Activated naive CD8-positive, alpha-beta T cell treated with anti-CD3 and anti-CD28 coated beads, Interleukin-2, amount 10 ng/mL, durations not matched to agents 7 days and 5 days (primary cell): ENCODE measurements at places on chromosomes 7 and 10. TPM values are rescaled to one million over a fixed set of nuclear protein-coding genes. Genes with fewer than 3 reads are reported as not detected.
A peak's percentile ranks its signal among the peaks of the same experiment; 100 is the strongest.

GRCh38 chr7:153399554-153399940 is 640.0 kb downstream of the ACTR3B start:
- no peaks in the 10 kb centered on the region for H3K4me1 ChIP-seq
- H3K36me3 ChIP-seq, result no peaks in the 10 kb centered on the region
- no peaks in the 10 kb centered on the region for H3K27me3 ChIP-seq
- no peak overlapping the region for H3K4me3 ChIP-seq
- H3K27ac ChIP-seq, result no peak overlapping the region
- no peak for DNase-seq

- peaks cover 6% of the 10 kb centered on the region for H3K4me1 ChIP-seq
- H3K36me3 ChIP-seq, result no peaks in the 10 kb centered on the region
- no peak for DNase-seq
- no peak overlapping the region for H3K4me3 ChIP-seq
- H3K27ac ChIP-seq, result no peak overlapping the region
Observed at GRCh38 chr10:68235111-68235510, 3.2 kb upstream of the ATOH7 start.

Gene LARP4B
- total RNA-seq, result 98.1 TPM

Gene HSPA12A
- 0.06 TPM for total RNA-seq

Gene ZNF735
- not detected for total RNA-seq

Gene SMKR1
- total RNA-seq, result 1.3 TPM

Gene COL28A1
- not detected for total RNA-seq

Gene SLC18A3
- total RNA-seq, result not detected

DNA sequence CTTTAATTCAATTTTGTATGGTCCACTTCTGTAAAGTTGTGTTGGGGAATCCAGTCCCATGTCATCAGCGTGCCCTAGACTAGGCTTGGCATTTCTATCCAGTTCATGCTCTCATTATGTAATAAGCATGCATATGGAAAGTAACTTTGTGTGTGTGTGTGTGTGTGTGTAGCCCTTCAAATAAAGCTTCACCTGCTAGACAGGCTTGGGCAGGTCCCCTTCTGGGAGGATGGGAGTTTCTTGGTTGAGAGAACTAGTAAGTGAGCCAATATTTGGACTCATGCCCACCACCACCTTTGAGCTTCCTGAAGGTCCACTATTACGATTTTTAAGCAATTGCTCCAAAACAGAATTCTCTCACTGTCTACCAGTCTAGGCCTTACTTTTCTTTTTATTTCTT is 6.9 kb downstream of the BZW2 start:
- peaks cover 20% of the 10 kb centered on the region for H3K36me3 ChIP-seq
- peaks cover 45% of the 10 kb centered on the region for H3K4me1 ChIP-seq
- no peak overlapping the region for H3K4me3 ChIP-seq
- no peak overlapping the region for H3K27ac ChIP-seq
- no peaks in the 10 kb centered on the region for H3K27me3 ChIP-seq

GRCh38 chr7:91114232-91114631 is 150.0 kb upstream of the FZD1 start:
- H3K4me1 ChIP-seq, result no peaks in the 10 kb centered on the region
- H3K36me3 ChIP-seq, result no peaks in the 10 kb centered on the region
- H3K27ac ChIP-seq, result no peak overlapping the region

DNA sequence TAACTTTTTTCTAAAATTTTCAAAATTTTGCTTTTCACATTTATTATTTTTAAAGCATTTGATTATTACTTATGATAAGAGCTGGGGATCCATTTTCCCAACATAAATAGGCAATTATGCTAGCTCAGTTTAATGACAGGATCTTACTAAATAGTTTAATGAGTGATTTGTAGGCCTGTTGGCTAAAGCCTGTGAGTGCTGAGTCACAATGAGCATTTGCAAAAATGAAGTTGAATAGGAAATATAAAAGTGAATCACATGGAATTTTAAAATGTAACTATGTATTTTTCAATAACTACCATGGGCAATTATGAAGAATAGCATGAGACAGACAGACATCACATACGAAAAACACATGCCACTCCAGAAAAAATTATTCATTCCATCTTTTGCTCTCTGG is 45.1 kb upstream of the ZPBP start:
- no peak overlapping the region for H3K4me3 ChIP-seq
- H3K36me3 ChIP-seq, result peaks cover 2% of the 10 kb centered on the region
- H3K4me1 ChIP-seq, result peaks cover 4% of the 10 kb centered on the region

DNA sequence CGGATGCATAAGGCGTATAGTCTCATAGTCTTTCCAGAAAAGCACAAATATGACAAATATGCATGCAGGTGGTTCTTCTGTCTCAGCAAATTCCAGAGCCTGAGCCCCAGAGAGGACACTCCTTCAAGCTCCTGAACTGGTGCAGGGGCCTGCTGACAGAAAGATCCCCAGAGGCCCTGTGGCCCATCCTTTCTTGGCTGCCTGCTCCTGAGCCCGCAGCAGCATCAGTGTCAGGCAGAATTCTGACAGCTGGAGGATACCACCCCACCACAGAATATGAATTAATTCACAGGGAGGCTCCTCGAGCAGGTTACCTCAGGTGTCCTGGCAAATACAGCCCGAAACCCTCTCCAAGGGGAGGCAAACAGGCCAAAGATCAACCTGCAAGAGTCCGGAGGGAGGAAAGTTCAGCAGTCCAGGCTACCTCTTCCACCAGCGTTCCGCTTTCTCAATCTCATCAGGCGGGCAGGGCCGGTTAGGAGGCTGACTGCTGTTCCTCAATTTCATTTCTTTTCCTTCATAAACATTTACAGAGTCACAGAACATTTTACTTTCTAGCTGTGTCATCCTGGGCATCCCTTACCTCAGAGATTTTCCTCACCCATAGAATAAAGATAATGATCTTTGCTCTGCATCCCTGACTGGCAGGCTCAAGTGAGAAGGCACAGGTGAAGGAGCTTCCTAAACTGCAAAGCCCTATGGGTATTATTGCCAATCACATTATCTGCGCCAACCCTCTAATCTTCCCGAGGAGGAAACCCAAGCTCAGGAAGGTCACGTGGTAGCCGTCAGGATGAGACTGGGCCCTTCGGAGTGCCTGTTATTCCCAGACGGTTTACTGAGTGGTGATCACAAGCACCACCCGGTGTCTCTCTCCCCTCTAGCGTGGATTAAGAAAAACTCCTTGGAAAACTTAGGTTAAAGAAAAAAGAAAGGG is 1.4 kb downstream of the DNAJB12 start:
- H3K4me1 ChIP-seq, result peaks cover 39% of the 10 kb centered on the region
- H3K27ac ChIP-seq, result peak overlapping the region; percentile 98
- no peaks in the 10 kb centered on the region for H3K27me3 ChIP-seq
- H3K36me3 ChIP-seq, result peaks cover 5% of the 10 kb centered on the region

Gene GPR26
- total RNA-seq, result not detected

Gene CPN1
- total RNA-seq, result not detected

Gene DPYSL4
- total RNA-seq, result 8.5 TPM

Gene GPR85
- not detected for total RNA-seq

DNA sequence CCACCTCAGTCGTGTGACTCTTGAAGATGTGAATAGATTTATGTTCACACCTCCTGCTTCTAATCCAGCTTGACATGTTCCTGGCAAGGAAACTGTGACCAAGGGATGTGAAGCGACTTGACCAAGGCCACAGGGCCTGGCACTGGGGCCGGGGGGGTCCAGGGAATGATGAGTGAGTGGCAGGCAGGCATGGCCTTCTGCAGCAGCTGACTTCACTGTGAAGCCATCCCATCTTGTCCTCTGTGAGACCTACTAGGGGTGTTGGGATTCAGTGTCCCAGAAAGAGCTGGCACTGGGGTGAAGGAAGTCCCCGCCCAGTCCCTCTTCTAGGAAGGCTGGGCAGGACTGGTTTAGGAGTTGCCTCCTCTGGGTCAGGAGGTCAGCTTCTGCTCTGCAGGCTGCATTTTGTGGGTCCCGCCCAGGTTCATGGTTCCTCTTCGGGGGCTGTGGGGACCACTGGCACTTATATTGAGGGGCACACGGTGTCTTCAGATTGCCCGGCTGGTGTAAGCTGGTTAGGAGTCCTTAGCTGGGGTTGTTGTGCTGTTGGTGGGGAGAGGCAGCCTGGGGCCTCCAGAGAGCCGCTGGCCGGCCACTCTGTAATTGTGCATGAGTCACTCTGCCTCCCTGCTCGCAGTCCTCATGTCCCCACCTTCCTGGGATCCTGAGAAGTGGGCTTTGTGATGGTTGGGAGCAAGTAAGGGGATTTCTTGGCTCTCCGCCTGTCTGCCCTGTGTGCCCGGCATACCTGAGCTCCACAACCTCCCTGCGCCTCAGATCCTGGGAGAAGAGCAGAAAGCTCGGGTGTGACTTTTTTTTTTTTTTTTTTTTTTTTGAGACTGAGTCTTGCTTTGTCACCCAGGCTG is 11.0 kb downstream of the ZMIZ1 start:
- no peak overlapping the region for H3K27ac ChIP-seq
- no peak for DNase-seq
- H3K4me3 ChIP-seq, result no peak overlapping the region
- H3K36me3 ChIP-seq, result no peaks in the 10 kb centered on the region
- H3K4me1 ChIP-seq, result peaks cover 23% of the 10 kb centered on the region

Gene LRRC18
- total RNA-seq, result not detected

DNA sequence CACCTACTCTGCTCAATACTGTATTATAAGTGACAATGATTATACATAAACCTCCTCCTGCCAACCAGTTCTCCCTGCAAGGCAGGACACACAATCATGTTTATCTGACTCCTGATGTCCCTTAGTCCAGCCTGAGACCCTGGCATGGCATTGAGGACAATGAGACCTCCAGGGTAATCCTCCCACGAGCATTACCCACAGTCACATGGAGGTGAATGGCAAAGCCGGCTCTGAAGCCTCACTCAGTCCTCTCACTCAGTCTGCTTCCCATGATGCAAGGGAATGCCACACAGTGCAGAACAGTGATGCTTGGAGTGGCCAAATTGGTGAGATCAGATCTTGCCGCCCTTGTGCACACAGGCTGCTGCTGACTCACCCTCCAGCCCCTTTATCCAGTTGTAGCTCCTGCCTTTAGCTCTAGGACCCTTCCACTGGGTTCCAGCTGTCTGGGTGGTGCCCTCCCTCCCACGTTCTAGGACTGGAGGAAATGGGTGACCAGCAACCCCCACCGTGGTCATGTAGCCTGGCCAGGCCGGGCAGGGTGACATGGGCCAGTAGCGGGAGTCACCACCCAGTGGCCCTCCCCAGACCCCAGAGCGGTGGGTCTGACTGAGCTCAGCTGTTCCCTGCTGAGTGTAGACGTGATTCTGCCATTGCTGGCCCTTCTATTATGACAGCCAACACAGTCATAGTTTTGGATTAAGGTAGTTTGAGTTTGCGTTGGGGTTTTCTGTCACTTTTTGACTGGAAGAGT is 5.5 kb upstream of the ADCY1 start:
- no peak overlapping the region for H3K4me3 ChIP-seq
- H3K36me3 ChIP-seq, result no peaks in the 10 kb centered on the region
- H3K27me3 ChIP-seq, result peaks cover 23% of the 10 kb centered on the region
- H3K27ac ChIP-seq, result no peak overlapping the region

Gene HOXA5
- not detected for total RNA-seq

DNA sequence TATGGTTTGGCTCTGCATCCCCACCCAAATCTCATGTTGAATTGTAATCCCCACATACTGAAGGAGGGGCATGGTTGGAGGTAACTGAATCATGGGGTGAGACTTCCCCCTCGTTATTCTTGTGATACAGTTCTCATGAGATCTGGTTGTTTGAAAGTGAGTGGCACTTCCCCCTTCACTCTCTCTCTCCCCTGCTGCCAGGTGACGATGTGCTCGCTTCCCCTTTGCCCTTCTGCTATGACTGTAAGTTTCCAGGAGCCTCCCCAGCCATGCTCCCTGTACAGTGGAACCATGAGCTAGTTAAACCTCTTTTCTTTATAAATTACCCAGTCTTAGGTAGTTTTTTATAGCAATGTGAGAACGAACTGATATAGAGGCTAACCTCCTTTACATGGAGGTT is 16.6 kb downstream of the PLPP4 start:
- H3K27me3 ChIP-seq, result peaks cover 2% of the 10 kb centered on the region
- DNase-seq, result no peak
- no peaks in the 10 kb centered on the region for H3K36me3 ChIP-seq
- H3K4me1 ChIP-seq, result no peaks in the 10 kb centered on the region
- H3K27ac ChIP-seq, result no peak overlapping the region

Gene SPDYE9
- not detected for total RNA-seq

DNA sequence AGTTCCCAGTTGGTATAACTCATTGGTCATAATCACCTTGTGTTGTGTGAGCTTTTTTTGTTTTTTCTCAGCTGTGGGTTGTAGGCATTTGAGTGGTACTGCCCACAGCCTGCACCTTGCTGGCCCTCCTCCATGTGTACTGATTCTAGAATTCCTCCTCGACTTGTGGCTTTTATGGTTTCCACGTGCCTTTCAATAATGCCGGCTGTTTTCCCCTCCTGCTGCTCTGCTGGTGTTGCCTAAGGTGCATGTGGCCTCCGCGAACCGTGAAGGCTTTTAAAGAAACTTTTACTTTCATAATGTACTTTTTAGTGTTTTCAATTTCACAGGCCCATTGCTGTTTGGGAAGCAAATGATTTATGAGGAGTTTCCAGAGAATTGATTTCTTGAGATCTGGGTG is 518.0 kb downstream of the REEP3 start:
- H3K36me3 ChIP-seq, result no peaks in the 10 kb centered on the region
- peaks cover 3% of the 10 kb centered on the region for H3K27me3 ChIP-seq
- no peak for DNase-seq

Gene DKK1
- not detected for total RNA-seq

- H3K27ac ChIP-seq, result no peak overlapping the region
- H3K4me1 ChIP-seq, result peaks cover 1% of the 10 kb centered on the region
- no peaks in the 10 kb centered on the region for H3K36me3 ChIP-seq
- no peaks in the 10 kb centered on the region for H3K27me3 ChIP-seq
- DNase-seq, result no peak
Observed at GRCh38 chr7:41637049-41637448, 65.8 kb downstream of the INHBA start.

Gene MAT1A
- not detected for total RNA-seq

Gene NEUROD6
- total RNA-seq, result not detected

DNA sequence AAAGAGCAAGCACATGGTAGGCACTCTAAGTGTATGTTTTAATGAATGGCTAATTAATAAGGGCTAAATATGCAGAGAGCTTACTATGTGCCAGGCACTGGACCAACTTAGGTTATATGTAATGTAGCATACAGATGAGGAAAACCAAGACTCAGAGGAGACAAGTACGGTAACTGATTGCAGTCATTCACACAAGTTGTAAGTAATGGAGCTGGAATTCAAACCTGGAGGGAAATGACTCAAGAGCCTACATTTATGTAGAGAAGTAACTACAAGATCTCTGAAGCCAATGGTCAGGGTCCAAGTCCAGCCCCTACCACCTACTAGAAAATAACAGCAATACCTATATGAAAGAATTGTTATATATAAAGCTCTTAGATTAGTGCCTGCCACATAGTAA is 97.3 kb upstream of the KCNIP2 start:
- no peak overlapping the region for H3K27ac ChIP-seq
- no peak for DNase-seq
- peaks cover 16% of the 10 kb centered on the region for H3K36me3 ChIP-seq
- peaks cover 1% of the 10 kb centered on the region for H3K4me1 ChIP-seq

- peaks cover 2% of the 10 kb centered on the region for H3K27me3 ChIP-seq
- DNase-seq, result no peak
Observed at GRCh38 chr7:80910228-80910627, 8.6 kb downstream of the SEMA3C start.

Gene CXCL12
- total RNA-seq, result not detected

GRCh38 chr7:22332461-22332870 is 24.5 kb downstream of the RAPGEF5 start:
- no peak overlapping the region for H3K27ac ChIP-seq
- no peaks in the 10 kb centered on the region for H3K36me3 ChIP-seq

- no peak overlapping the region for H3K27ac ChIP-seq
- no peaks in the 10 kb centered on the region for H3K36me3 ChIP-seq
- no peaks in the 10 kb centered on the region for H3K27me3 ChIP-seq
- no peaks in the 10 kb centered on the region for H3K4me1 ChIP-seq
Observed at GRCh38 chr10:131848741-131849590, 51.8 kb upstream of the PPP2R2D start.

- DNase-seq, result no peak
- no peak overlapping the region for H3K4me3 ChIP-seq
- no peaks in the 10 kb centered on the region for H3K4me1 ChIP-seq
- peaks cover 10% of the 10 kb centered on the region for H3K27me3 ChIP-seq
Observed at GRCh38 chr10:9331583-9332008, 1277.1 kb downstream of the GATA3 start.
